PC-3 (cell line): ENCODE measurements at places on chromosomes 12 and 14. TPM values are rescaled to one million over a fixed set of nuclear protein-coding genes. Genes with fewer than 3 reads are reported as not detected.

DNA sequence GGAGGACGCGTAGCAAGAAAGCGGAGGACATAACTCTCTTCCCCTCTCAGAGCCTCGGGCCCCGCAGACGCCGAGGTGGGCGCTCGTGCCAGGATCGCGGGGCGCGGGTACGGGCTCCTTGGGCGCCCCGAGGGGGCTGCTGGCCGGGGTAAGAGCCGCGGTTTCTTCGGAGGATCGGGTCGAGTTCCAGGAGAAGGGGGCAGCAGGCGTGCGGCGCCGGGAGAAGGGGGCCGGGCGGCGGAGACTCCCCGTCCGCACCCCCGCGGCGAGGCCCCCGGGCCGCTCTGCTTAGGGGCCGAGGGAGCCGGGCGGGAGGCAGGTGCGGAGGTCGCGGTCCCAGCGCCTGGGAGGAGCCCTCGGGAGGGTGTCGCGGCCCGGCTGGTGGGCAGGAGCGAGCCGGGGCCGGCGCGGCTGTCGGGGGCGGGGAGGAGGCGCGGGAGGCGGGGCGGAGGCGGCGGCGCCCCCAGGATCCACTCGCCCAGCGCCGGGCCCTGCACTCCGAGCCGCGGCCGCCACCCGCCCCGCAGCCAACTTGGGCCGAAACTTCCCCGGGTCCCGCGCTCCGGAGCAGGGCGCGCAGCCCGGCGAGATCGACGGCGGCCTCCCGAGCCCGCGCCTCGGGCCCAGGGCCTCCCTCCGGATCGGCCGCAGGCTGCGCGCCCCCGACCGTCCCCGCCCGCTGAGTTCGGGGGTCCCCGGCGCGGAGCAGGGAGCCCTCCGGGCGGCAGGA, 64.4 kb downstream of the FBXL14 start:
- no peak for DNase-seq
- H3K4me1 ChIP-seq = peaks cover 10% of the 10 kb centered on the region
- H3K4me3 ChIP-seq = no peak overlapping the region
- H3K36me3 ChIP-seq = no peaks in the 10 kb centered on the region

The MIP gene
- not detected in 2 replicates for total RNA-seq

The GUCY2C gene
- not detected in 2 replicates for total RNA-seq

The PDE3A gene
- total RNA-seq = 0.58 and 2.0 TPM in 2 replicates

The ESRRB gene
- not detected in 2 replicates for total RNA-seq

- H3K27ac ChIP-seq = no peak overlapping the region
- H3K27me3 ChIP-seq = no peaks in the 10 kb centered on the region
- H3K4me3 ChIP-seq = no peak overlapping the region
- H3K36me3 ChIP-seq = no peaks in the 10 kb centered on the region
- DNase-seq = no peak
Observed at GRCh38 chr14:61889914-61890351, 127.7 kb downstream of the SNAPC1 start.

DNA sequence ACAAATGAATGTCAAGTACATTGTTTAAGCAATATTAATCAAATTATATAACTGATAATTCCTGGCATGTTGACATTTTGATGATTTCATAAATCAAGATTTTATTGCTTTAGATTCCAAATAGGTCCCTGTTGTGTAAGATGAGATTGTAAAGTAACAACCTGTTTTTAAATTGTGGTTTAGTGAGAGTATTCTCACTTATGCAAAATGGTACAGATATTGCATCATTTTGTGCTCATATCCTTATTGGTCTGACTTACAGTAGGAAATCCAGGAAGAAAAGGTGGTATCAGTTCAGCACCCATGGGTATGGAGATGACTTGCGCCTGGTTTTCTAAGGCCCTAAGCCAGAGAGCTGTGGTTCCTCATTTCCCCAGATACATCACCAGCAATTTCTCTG, 165.5 kb downstream of the KIF21A start:
- H3K27ac ChIP-seq = no peak overlapping the region
- H3K36me3 ChIP-seq = no peaks in the 10 kb centered on the region
- no peak for DNase-seq
- no peaks in the 10 kb centered on the region for H3K27me3 ChIP-seq
- H3K4me1 ChIP-seq = no peaks in the 10 kb centered on the region

The PPP2R5C gene
- 92.9 and 96.1 TPM in 2 replicates for total RNA-seq

The TRMT61A gene
- total RNA-seq = 51.2 and 72.9 TPM in 2 replicates

- H3K4me1 ChIP-seq = peaks cover 8% of the 10 kb centered on the region
- no peak overlapping the region for H3K27ac ChIP-seq
- peak; percentile 70 for DNase-seq
- H3K36me3 ChIP-seq = peaks cover 6% of the 10 kb centered on the region; the same call in 1 of the 2 replicates
Observed at GRCh38 chr14:42710071-42710470, 1103.4 kb downstream of the LRFN5 start.

DNA sequence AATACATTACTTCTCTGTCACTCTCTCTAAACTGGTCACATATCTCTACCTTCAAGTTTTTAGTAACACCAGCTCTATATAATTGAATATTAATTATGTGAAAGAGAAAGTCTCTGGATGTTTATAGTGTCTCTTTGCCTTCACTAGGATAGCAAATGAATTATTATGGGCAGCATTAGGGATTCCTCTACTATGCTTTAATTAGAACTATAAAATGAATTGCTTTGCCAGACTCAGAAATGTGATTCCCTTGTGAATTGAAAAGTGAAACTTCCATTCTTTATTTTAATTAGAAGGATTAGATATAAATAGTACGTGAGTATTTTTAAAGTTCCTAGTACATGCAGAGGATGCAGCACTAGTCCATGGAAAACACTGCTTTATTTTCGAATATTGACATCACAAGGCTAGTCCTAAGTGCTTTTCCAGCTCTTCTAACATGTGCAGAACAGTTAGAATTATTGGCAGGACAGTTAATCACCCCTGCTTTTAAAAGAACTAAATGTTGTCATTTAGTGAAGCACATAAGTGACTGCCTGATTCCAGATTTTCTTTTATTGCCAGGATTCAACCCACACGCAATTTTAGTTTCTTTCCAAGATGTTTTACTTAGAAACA, 23.0 kb upstream of the REP15 start:
- H3K36me3 ChIP-seq = no peaks in the 10 kb centered on the region; the same call in 1 of the 2 replicates
- no peak overlapping the region for H3K4me3 ChIP-seq
- H3K27ac ChIP-seq = no peak overlapping the region
- H3K4me1 ChIP-seq = no peaks in the 10 kb centered on the region
- no peak for DNase-seq

- H3K4me1 ChIP-seq = no peaks in the 10 kb centered on the region
- H3K4me3 ChIP-seq = no peak overlapping the region
- no peaks in the 10 kb centered on the region for H3K36me3 ChIP-seq
- no peak overlapping the region for H3K27ac ChIP-seq
Observed at GRCh38 chr12:7042842-7043241, 17.7 kb upstream of the C1S start.

DNA sequence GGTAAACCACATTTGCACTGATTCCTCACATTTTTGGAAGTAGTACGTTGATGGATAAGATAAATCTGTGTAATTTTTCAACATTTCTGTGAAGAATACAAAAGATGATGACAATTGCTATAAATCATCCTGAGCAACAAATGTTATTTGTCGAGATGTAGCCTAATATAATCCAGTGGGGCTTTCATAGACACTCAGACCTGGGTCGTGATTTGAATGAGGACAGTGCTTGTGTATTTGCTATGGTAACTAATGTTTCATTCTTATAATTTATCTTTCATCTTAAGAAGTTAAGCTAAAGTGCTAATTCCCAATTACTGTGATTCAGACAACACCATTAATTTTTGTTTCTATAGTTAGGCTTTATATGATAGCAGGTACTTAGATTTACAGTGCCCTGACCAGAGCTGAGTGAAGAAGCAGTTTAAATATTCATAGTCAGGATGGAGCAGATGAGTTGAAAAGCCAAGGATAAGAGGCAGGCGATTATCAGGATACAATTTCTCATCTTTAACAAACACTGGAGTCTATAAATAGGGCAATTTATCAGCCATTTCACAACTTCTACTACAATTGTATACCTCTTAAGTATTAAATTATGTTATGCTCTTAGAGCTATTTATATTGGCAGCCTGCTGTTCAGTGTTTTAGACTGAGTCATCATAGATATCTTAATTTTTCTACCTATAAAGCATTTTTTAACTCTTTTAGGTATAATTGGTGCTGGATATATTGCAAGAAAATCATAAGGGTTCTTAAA, 359.9 kb downstream of the TRHDE start:
- no peak overlapping the region for H3K27ac ChIP-seq
- H3K4me3 ChIP-seq = no peak overlapping the region

DNA sequence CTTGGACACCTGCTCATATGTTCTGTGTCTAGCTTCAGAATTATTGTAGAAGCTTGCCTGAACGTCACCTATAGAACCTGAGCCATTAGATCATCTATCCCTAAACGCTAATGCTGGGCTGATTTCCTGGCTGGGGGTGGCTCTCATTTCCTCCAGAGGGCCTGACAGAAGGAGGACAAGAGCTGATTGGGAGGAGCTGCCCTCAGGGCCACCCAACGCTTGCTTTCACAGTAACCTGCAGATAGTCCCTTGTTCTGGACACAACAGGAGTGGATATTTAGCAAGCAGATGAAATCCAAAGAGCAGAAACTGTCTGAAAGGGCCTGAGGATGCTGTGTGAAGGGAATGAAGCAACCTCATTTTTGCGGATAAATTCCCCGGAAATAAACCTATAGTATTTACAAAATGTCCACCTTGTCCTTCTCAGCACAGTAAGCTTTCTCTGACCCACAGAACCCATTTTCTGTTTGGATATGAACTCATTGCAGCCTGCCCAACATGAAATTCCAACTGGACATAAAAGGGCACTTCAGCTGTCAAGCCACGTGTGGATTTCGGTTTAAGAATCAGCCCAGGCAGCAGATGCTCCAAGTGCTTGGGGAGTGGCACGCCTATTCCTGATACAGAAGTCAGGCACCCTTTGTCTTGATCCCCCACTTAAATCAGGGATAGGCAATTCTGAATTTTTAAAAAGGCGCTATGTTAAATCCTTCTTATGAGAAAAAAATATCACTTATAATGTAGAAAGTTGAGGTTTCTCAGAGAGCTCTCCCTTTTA, 32.8 kb upstream of the TUBA1C start:
- DNase-seq = no peak
- no peaks in the 10 kb centered on the region for H3K27me3 ChIP-seq
- no peak overlapping the region for H3K4me3 ChIP-seq
- no peaks in the 10 kb centered on the region for H3K36me3 ChIP-seq
- peaks cover 4% of the 10 kb centered on the region; the same call in 1 of the 2 replicates for H3K4me1 ChIP-seq

The SOCS4 gene
- 21.9 and 22.5 TPM in 2 replicates for total RNA-seq

GRCh38 chr12:42097971-42098370, 46.7 kb downstream of the GXYLT1 start:
- no peak for DNase-seq
- H3K4me3 ChIP-seq = no peak overlapping the region
- H3K27me3 ChIP-seq = no peaks in the 10 kb centered on the region
- H3K4me1 ChIP-seq = peaks cover 7% of the 10 kb centered on the region; the same call in 1 of the 2 replicates
- H3K27ac ChIP-seq = no peak overlapping the region
- H3K36me3 ChIP-seq = no peaks in the 10 kb centered on the region

GRCh38 chr12:19550626-19551025, 111.3 kb downstream of the AEBP2 start:
- no peaks in the 10 kb centered on the region for H3K36me3 ChIP-seq
- H3K27me3 ChIP-seq = no peaks in the 10 kb centered on the region
- no peaks in the 10 kb centered on the region for H3K4me1 ChIP-seq
